ENCODE measurements at places on chromosomes 7 and 10. TPM values are rescaled to one million over a fixed set of nuclear protein-coding genes. Genes with fewer than 3 reads are reported as not detected.
A peak's percentile ranks its signal among the peaks of the same experiment; 100 is the strongest.

- H3K4me1 ChIP-seq = no peaks in the 10 kb centered on the region
- no peaks in the 10 kb centered on the region for H3K36me3 ChIP-seq
- no peaks in the 10 kb centered on the region for H3K27me3 ChIP-seq
- no peak overlapping the region for H3K4me3 ChIP-seq
- no peak for DNase-seq
Measured at GRCh38 chr10:1532636-1533035, 204.7 kb downstream of the ADARB2 start.

Gene C7orf33
- not detected for total RNA-seq

DNA sequence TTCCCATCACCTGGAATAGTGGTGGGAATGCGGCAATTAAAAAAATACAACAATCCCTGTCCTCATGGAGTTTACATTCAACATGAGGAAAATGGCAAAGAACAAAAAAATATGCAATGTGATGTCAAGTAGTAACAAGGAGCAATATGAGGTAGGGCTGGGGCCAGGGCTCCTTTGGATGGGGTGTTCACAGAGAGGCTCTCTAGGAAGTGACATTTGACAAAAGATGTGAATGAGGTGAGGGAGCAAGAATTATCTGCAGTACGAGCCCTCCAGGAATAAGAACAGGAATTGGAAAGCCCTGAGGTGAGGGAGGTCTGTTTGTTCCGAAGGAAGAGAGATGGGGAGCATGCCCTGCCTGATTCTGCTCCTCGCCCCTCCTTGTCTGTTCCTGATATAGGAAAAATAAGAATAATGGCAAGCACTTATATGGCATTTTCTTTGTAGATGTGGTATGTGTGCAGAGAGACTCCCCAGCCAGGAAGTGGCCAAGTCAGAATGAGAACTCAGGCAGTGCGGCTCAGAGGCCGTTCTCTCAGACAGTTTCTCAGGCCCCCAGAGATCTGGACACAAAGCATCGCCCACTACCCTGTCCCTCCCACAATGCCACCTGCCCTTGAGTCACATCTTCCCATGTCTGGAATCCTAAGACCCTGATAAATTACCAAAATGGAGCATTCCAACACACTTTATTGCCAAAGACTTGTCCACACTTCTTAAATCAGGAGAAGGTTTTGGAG is 105.6 kb downstream of the APBB1IP start:
- H3K27me3 ChIP-seq = no peaks in the 10 kb centered on the region
- H3K4me1 ChIP-seq = no peaks in the 10 kb centered on the region
- DNase-seq = no peak
- no peak overlapping the region for H3K27ac ChIP-seq
- no peak overlapping the region for H3K4me3 ChIP-seq

GRCh38 chr7:134528749-134529148 is 1.4 kb downstream of the AKR1B10 start:
- H3K4me3 ChIP-seq = no peak overlapping the region
- no peak overlapping the region for H3K27ac ChIP-seq
- H3K36me3 ChIP-seq = no peaks in the 10 kb centered on the region
- DNase-seq = no peak

Gene GIMAP1
- total RNA-seq = 11.7 TPM

GRCh38 chr10:22315455-22316285 is 518 bp upstream of the COMMD3 start:
- H3K4me1 ChIP-seq = peaks cover 21% of the 10 kb centered on the region
- H3K36me3 ChIP-seq = no peaks in the 10 kb centered on the region
- no peak for DNase-seq
- H3K27me3 ChIP-seq = no peaks in the 10 kb centered on the region
- H3K27ac ChIP-seq = peak overlapping the region; percentile 91

- no peak for DNase-seq
- no peak overlapping the region for H3K27ac ChIP-seq
- peaks cover 13% of the 10 kb centered on the region for H3K4me1 ChIP-seq
- H3K4me3 ChIP-seq = no peak overlapping the region
Measured at GRCh38 chr10:124078714-124079113, 14.7 kb downstream of the CHST15 start.

DNA sequence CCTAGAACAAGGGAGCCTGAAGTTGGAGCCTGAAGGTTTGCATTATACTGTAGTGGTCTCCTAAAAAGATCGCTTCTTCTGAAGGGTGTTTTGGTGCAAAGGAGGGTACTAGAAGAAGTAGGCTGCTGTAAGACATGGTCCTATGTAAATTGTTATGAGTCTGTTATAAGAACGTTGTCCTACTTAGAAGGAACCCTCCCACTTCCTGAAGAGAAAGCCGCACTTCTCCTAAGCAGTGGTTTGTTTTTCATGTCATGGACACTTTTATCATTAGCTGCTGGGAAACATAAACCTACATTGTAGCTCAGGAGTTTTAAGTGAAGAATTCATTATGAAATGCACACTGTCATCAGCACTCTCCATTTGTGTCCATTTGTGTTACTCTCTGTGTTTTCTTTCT is 129.1 kb upstream of the ITGB1 start:
- H3K4me3 ChIP-seq = no peak overlapping the region
- no peak for DNase-seq
- H3K4me1 ChIP-seq = peaks cover 7% of the 10 kb centered on the region
- H3K27ac ChIP-seq = no peak overlapping the region

- no peak overlapping the region for H3K27ac ChIP-seq
- no peak overlapping the region for H3K4me3 ChIP-seq
- no peak for DNase-seq
- H3K4me1 ChIP-seq = no peaks in the 10 kb centered on the region
- no peaks in the 10 kb centered on the region for H3K27me3 ChIP-seq
Measured at GRCh38 chr7:96910486-96910885, 94.9 kb upstream of the DLX6 start.

GRCh38 chr7:142303650-142304049 is 45.8 kb upstream of the PRSS58 start:
- DNase-seq = no peak
- H3K36me3 ChIP-seq = no peaks in the 10 kb centered on the region
- no peak overlapping the region for H3K27ac ChIP-seq
- H3K4me1 ChIP-seq = no peaks in the 10 kb centered on the region
- no peaks in the 10 kb centered on the region for H3K27me3 ChIP-seq

DNA sequence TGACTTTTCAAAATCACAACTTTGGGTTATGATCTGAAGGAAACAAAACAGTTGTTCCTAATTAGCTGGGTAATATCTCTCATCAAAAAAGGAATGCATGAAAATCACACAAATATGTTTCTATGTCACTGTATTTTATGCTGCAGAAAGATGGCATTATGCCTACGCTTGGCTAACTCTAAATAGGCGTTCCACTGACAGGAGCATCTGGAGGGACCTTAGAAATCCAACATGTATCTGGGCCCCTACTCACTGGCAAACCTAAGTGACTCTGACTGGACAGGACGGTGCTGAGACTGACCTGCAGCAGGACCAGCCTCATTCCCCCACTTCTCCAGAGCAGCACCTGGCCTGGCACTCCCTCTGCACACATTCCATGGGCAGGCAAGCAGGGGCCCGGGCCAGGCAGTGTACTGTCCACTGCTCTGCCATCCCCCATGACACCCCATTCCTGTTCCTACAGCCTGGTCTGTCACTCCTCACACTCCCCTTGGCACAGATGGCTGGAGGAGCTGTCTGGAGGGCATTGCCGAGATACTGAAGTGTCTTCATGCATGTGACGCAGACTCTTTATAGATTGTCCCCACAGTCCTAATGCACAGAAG is 2.6 kb upstream of the MYL7 start:
- H3K36me3 ChIP-seq = no peaks in the 10 kb centered on the region
- no peak overlapping the region for H3K4me3 ChIP-seq
- no peaks in the 10 kb centered on the region for H3K27me3 ChIP-seq

DNA sequence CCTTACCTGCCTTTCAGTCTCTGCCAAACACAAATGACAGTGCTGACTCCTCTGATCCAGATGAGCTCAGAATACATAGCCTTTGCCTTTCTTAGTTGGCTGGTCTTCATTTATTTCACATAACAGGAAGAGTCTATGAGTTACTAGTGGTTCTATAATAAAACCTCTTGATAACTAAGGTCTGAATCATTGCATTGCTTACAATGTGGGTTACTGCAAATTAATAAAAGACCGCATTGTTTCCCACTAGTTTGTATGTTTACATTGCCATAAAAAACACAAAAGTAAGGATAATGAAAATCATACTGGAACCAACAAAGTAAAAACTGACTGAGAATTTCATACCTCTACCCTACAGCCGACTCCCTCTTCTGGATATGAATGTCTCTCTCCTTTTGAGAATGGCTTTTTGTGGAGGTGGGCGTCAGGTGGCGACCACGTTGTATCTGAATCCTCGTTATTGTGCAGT is 62.0 kb upstream of the AKR1E2 start:
- H3K4me1 ChIP-seq = no peaks in the 10 kb centered on the region
- no peak overlapping the region for H3K27ac ChIP-seq
- H3K36me3 ChIP-seq = no peaks in the 10 kb centered on the region

- DNase-seq = no peak
- H3K36me3 ChIP-seq = no peaks in the 10 kb centered on the region
- H3K4me1 ChIP-seq = no peaks in the 10 kb centered on the region
- no peaks in the 10 kb centered on the region for H3K27me3 ChIP-seq
- no peak overlapping the region for H3K4me3 ChIP-seq
- no peak overlapping the region for H3K27ac ChIP-seq
Measured at GRCh38 chr10:60430017-60430416, 40.3 kb upstream of the ANK3 start.

GRCh38 chr10:68137171-68137570 is 27.9 kb downstream of the MYPN start:
- no peaks in the 10 kb centered on the region for H3K4me1 ChIP-seq
- DNase-seq = no peak
- no peak overlapping the region for H3K27ac ChIP-seq

Gene GPR26
- total RNA-seq = not detected

- DNase-seq = no peak
- no peak overlapping the region for H3K4me3 ChIP-seq
- H3K36me3 ChIP-seq = no peaks in the 10 kb centered on the region
- no peaks in the 10 kb centered on the region for H3K4me1 ChIP-seq
- no peak overlapping the region for H3K27ac ChIP-seq
- no peaks in the 10 kb centered on the region for H3K27me3 ChIP-seq
Measured at GRCh38 chr10:14001298-14002040, 329.3 kb downstream of the FRMD4A start.

All from upper lobe of left lung (tissue), 6 donors.